ENCODE measurements at places on chromosomes 4 and X. TPM values are rescaled to one million over a fixed set of nuclear protein-coding genes. Genes with fewer than 3 reads are reported as not detected.
A peak's percentile ranks its signal among the peaks of the same experiment; 100 is the strongest.

SLC9B2 gene
- 2.3 TPM for total RNA-seq

SPANXB1 gene
- not detected for total RNA-seq

USP26 gene
- not detected for total RNA-seq

FAM9B gene
- total RNA-seq, result not detected

NSG1 gene
- 14.3 TPM for total RNA-seq

TKTL2 gene
- not detected for total RNA-seq

GRCh38 chr4:155692361-155692760, 25.7 kb downstream of the GUCY1A1 start:
- H3K4me1 ChIP-seq, result peaks cover 83% of the 10 kb centered on the region
- peaks cover 2% of the 10 kb centered on the region for H3K36me3 ChIP-seq
- no peak overlapping the region for H3K4me3 ChIP-seq
- no peak for DNase-seq
- H3K27ac ChIP-seq, result peak overlapping the region; percentile 76

DNA sequence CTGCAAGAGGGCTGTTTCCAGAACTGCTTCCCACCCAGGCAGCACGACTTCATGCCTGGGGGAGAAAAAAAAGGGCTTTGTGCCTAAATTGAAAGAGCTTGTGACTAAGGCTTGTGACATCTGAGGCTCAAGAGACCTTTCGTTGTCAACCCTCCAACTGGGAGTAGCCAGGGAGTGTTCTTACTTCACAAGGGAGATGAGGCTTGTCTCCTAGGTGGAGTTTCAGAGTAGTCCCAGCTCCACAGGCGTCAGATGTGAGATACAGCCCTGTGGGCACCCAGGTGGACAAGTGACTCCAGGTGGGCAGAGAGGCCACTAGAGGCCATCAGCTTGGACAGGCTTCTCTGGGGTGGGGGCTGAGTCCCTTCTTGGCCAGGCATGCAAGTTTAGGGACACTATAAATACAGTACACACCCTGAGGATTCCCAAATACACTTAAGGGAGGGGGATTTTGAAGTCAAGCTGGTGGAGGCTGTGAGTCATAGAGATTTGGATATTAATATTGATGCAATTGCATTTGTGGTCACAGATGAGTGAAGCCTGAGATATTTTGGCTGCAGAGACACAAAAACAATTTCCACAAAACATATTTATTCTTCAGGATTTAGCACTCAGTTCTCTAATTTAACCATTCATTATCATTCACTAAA, 40.1 kb upstream of the SETD7 start:
- DNase-seq, result no peak
- H3K36me3 ChIP-seq, result no peaks in the 10 kb centered on the region
- H3K27ac ChIP-seq, result peak overlapping the region; percentile 39
- H3K4me1 ChIP-seq, result peaks cover 9% of the 10 kb centered on the region

DNA sequence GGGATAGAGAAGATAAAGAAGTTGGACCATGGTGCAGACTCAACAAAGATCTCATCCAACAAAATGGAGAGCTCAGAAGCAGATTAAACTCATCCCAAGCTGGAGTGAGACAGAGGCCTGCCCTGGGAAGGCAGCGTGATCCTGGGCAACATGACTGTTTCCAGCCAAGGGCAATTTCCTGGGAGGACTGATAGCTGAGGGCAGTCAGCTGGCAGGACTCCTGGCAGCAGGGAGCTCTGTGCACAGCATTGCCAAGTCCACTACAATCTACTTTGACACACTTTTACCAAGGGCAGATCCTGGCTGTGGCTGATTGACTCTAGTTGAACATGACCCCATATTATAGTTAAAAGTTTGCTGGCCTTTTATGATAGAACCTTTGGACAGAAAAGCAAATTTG, 357.3 kb upstream of the RASGEF1B start:
- H3K4me1 ChIP-seq, result peaks cover 8% of the 10 kb centered on the region
- peak overlapping the region; percentile 60 for H3K27ac ChIP-seq
- H3K4me3 ChIP-seq, result no peak overlapping the region
- peak; percentile 63 for DNase-seq
- H3K36me3 ChIP-seq, result no peaks in the 10 kb centered on the region

DNA sequence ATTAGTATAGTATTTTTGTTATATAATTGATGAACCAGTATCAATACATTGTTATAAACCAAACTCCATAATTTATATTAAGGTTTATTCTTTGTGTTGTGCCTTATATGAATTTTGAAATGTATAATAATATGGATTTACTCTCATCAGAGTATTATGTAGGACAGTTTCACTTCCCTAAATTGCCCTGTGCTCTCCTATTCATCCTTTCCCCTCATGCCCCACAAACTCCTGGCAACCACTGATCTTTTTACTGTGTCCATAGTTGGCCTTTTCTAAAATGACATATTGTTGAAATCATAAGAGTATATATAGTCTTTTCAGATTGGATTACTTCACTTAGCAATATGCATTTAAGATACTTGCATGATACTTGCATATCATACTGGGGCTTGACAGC, 958.1 kb upstream of the GRID2 start:
- H3K27ac ChIP-seq, result no peak overlapping the region
- no peak for DNase-seq
- no peaks in the 10 kb centered on the region for H3K27me3 ChIP-seq
- H3K4me1 ChIP-seq, result no peaks in the 10 kb centered on the region

GRCh38 chr4:162115333-162115732, 48.5 kb downstream of the FSTL5 start:
- no peak for DNase-seq
- no peak overlapping the region for H3K4me3 ChIP-seq
- no peaks in the 10 kb centered on the region for H3K36me3 ChIP-seq
- no peaks in the 10 kb centered on the region for H3K27me3 ChIP-seq
- H3K4me1 ChIP-seq, result no peaks in the 10 kb centered on the region

DNA sequence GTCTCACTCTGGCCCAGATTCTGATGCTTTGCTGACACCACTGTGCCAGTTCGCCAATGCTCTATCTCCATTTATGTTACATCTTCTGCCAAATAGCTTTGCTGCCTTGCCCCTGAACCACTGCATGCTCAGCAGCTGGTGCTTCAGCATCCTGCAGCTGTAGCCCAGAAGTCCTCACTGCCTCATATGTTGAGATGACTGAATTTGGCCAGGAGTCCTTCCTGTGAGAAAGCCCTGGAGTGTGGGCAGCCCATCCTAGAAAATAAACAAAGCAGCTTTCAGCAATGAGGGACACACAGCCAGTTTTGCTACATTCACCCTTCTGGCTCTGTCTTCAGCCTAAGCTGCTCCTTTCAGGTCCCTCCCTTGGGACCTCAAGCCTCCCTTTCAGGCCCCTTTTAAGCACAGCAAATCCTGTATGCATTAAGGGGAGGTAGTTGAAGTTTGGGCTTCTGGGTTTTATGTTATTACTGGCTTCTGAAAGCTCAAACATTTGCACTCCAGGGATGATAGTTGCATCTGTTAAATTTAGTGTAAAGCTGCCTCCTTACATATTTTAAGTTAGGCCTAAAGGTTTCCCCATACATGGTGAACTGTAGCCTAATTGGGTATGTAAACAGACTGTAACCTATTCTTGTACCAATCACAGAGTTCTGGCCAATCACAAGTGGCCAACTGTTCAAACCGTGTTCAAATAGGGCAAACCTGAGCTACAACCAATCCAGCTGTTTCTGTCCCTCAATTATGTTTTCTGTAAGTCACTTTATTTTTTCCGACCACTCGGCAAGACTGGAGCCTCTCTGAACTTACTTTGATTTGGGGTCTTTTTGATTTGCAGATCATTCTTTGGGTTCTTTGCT, 2.1 kb upstream of the TMEM165 start:
- H3K27ac ChIP-seq, result no peak overlapping the region
- no peak for DNase-seq
- no peaks in the 10 kb centered on the region for H3K27me3 ChIP-seq
- H3K4me1 ChIP-seq, result peaks cover 37% of the 10 kb centered on the region

DNA sequence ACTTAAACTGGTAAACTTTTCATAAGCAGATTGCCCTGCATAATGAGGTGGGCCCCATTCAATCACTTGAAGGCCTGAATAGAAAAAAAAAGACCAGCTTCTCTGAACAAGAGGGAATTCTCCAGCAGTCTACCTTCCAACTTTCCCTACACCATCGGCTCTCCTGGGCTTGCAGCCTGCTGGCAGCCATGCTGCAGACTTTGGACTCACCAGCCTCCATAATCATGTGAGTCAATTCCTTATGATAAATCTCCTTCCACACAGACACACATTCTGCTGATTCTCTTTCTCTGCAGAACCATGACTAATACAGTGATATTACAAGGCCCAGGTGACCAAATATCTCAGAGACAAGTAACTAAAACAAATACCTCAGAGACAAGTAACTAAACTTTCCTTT, 113.8 kb upstream of the WDR17 start:
- no peak overlapping the region for H3K27ac ChIP-seq
- H3K27me3 ChIP-seq, result no peaks in the 10 kb centered on the region
- H3K4me3 ChIP-seq, result no peak overlapping the region
- DNase-seq, result no peak
- no peaks in the 10 kb centered on the region for H3K4me1 ChIP-seq
- no peaks in the 10 kb centered on the region for H3K36me3 ChIP-seq

DNA sequence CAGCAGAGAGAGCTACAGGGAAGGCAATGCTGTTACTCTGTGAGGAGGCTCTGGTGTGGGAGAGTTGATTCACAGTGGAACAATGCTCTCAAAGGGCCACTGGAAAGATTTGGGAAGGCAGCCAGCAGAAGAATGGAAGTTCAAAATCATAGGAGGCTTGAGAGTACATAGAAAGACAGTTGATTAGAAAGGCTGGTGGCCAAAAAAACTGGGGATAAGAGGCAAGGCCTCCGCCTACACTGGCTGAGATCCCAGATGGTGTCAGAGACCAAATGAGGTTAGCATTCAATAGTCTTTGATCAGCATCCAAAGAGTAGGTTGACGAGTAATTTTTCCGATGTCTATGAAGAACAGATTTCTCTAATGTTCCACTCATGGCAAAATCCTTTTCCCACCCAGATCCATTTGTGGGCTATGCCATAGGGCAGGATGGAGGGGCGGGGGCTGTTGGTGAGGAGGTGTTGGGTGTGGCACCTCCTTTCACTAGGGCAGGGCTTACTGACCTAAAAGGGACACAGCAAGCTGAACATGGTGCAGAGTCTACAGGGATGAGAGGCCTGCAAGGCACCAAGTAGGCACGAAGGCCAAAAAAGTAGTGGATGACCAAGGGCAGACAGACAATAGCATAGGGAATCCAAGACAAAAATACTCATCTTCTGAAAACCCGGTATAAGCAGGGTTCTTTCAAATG, 15.1 kb downstream of the TEC start:
- peak overlapping the region; percentile 44 for H3K27ac ChIP-seq
- DNase-seq, result peak; percentile 22
- H3K36me3 ChIP-seq, result no peaks in the 10 kb centered on the region
- peak overlapping the region; percentile 14 for H3K4me3 ChIP-seq
- H3K4me1 ChIP-seq, result peaks cover 44% of the 10 kb centered on the region

DNA sequence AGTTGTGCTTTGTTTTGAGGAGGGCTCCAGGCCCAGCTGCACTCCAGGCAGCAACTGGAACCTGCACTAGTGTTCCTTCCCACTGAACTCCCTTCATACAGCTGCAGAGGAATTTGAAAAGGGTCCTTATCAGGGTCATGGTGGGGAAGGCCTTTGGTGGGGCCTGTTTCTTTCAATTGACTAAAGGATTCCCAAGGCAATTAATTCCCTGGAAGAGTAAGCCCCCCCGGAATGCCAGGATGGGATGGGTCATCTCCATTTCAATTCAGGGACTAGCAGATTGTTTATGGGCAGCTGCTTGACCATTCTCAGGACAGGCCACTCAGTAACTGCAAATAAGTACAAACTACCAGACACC, 45.3 kb downstream of the TSC22D3 start:
- peak overlapping the region; percentile 80 for H3K27ac ChIP-seq
- no peaks in the 10 kb centered on the region for H3K27me3 ChIP-seq
- DNase-seq, result no peak
- H3K4me3 ChIP-seq, result no peak overlapping the region

DNA sequence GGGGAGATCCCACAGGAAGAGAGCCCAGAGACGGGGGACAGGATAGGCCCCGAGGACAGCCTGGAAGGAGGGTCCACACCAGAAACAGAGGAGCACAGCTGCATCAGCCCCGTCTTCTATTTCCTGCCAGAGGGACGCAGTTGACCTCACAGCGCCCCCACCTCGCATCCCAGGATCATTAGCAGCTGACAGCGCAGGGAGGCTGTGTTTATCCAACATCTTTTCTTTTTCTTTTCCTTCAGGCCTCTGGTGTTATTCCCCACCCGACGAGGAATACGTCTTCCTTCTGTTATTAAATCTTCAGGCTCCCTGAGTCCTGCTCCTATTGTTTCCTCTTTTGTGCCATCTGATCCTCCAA, 75.4 kb downstream of the DCHS2 start:
- H3K4me1 ChIP-seq, result peaks cover 8% of the 10 kb centered on the region
- peak; percentile 31 for DNase-seq
- H3K27ac ChIP-seq, result peak overlapping the region; percentile 55
- no peaks in the 10 kb centered on the region for H3K36me3 ChIP-seq

GRCh38 chr4:182370491-182370890, 127.3 kb downstream of the TENM3 start:
- peaks cover 19% of the 10 kb centered on the region for H3K27me3 ChIP-seq
- H3K36me3 ChIP-seq, result no peaks in the 10 kb centered on the region
- no peak overlapping the region for H3K4me3 ChIP-seq
- no peaks in the 10 kb centered on the region for H3K4me1 ChIP-seq
- DNase-seq, result no peak
- H3K27ac ChIP-seq, result no peak overlapping the region

- H3K4me1 ChIP-seq, result peaks cover 6% of the 10 kb centered on the region
- H3K27ac ChIP-seq, result no peak overlapping the region
- no peak for DNase-seq
- H3K27me3 ChIP-seq, result no peaks in the 10 kb centered on the region
- no peak overlapping the region for H3K4me3 ChIP-seq
- no peaks in the 10 kb centered on the region for H3K36me3 ChIP-seq
Observed at GRCh38 chr4:56953680-56954520, 23.5 kb downstream of the NOA1 start.

DNA sequence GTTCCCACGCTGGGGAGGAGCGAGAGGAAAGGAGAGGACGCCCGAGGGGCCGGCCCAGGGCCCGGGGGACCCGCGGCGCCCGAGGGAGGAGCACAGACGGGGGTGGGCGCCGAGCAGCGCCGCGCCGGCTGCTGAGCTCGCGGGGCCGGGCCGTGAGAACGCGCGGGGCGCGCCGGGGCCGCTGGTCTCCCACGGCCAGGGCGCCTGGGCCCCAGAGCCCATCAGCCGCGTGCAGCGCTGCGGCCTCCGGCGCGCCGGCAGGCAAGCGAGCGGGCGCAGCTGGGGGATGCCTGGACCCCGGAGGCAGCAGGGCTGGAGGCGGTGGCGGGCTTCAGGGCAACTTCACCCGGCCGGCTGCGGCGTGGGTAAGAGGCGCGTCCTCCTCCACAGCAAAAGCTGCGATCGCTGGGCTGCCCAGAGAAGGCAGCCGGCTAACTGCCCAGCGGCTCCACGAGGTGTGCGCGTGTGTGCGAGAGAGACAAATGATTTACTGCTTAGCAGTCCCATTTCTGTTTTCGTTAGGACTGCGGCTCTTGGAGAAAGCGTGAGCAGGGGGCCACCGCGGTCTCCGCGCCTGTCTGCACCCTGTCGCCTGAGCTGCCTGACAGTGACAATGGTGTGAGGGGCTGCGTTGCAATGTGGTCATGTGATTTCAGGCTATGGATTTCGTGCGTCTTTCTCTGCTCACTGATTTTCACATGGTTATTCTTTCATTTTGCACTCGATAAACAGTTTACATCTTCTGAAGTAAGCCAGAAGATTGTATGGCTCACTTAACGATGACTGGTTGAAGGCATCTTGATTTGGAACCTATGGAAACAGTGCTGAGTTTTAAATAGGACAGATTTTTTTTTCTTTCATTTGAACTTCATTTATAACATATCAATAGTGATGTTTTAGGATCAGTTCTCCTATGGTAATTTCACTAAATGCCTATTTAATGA, 1.2 kb downstream of the GUCY1A1 start:
- H3K27me3 ChIP-seq, result peaks cover 3% of the 10 kb centered on the region
- peak overlapping the region; percentile 85 for H3K4me3 ChIP-seq
- H3K36me3 ChIP-seq, result no peaks in the 10 kb centered on the region
- H3K27ac ChIP-seq, result peak overlapping the region; percentile 97
